ENCODE measurements at places on chromosomes 2 and 18.
A peak's percentile ranks its signal among the peaks of the same experiment; 100 is the strongest.

GRCh38 chr2:16566701-16567100 is 98.9 kb downstream of the CYRIA start:
- no peak for DNase-seq

DNA sequence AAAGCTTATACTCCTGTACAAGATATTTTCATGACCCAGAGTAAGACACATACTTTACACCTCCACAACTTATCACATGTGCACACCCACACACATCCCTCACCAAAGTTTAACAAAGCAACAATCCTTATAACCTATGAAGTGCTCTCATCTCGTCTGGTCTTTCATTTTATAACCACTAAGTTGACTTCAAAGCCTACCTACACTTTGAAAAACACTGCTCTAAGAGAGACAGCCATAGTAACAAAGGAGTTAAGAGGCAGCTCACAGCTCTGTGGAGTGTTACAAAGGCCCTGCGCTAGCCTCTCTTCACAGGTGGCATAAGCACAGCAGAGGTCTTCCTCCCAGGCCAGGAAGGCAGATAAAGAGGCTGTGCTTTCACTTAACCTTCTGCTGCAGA is 69.7 kb upstream of the TMEM200C start:
- no peak for DNase-seq

- DNase-seq: no peak
Observed at GRCh38 chr18:73679941-73680712, 467.5 kb downstream of the FBXO15 start.

DNA sequence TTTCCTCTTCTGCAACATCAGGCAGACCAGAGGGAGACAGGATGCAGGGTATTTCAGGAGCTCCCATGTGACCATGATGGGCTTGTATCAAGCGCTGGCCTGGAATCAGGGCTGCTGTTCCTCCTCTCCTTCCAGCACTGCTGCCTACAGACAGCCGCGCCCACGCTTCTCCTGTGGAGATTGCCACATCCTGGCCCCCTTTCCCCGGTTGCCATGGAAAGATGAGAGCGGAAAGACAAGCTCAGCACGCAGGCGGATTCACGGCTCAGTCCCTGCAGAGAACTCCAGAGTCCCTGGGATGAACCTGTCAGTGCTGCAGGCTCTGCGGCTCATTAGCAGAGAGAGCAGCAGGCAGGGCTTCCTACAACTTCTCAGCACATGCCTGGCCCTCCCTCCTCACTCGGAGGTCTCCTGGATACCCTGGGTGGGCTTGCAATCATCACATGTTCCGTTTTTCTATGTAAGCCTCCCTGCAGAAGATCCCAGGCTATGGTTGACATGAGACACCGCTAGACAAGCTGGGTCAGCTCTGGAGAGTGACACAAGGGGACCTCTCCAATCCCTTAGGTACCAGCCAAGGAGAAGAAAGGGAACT is 497.8 kb upstream of the MYT1L start:
- DNase-seq: peak; percentile 62

DNA sequence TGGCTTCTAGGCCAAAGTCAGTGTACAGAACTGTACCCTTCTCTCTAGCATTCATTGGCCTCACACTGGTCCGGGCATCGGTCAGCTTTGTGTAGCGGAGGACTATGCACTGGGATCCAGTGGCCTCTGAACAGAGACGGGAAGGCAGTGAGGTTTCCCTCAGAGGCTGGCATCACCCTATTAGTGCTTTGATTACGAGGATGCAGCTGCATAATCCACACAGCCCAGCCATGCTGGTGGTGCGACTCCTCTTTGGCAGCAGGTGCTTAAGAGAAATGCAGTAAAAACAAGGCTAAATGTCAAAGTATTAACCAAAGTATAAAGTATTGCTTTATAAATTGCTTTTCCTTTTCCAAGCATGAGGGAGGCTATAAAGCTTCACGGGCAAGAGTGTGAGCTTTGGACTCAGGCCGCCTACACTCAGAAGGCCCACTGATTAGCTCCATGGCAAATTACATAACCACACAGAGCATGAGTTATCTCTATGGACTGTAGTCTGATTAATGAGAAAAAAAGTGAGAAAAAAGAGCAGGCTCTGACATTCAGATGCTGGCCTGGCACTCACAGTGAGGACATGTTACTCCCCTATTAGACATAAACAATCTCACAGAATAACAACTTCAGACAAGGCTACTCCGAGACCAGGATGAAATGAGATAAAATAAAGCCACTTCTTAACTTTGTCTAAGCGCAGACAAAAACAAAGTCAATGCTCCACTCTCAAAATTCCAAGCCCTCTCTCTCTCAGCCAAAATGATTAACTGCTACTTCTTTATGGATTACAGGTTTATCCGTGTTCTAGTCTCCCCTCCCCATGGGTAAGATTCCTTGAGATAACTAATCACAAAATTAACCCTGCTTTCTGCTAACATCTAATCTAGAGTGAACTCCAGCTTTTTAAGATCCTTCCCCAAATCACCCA is 6.4 kb upstream of the CRYGC start:
- DNase-seq: no peak

GRCh38 chr2:207474863-207475485 is 54.8 kb upstream of the CREB1 start:
- no peak for DNase-seq

- DNase-seq: no peak
Observed at GRCh38 chr2:121237980-121238665, 46.9 kb downstream of the TFCP2L1 start.

- no peak for DNase-seq
Observed at GRCh38 chr2:275466-275865, 10.7 kb downstream of the ACP1 start.

- DNase-seq: no peak
Observed at GRCh38 chr18:51193621-51194287, 3.7 kb downstream of the MEX3C start.

- no peak for DNase-seq
Observed at GRCh38 chr2:225310745-225311144, 88.8 kb upstream of the NYAP2 start.

DNA sequence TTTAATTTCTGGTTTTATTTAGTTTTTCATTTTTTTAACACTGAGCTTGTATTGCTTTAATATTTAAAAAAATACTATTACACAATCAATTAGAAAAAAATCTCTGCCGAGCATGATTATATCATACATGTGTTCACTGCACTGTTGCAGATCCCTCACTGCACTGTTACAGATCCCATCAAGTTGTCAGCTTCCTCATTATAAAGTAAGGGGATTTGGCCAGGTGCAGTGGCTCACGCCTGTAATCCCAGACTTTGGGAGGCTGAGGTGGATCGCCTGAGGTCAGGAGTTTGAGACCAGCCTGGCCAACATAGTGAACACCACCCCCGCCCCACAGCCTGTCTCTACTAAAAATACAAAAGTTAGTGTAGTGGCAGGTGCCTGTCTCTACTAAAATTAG is 33.0 kb upstream of the METTL21A start:
- no peak for DNase-seq

DNA sequence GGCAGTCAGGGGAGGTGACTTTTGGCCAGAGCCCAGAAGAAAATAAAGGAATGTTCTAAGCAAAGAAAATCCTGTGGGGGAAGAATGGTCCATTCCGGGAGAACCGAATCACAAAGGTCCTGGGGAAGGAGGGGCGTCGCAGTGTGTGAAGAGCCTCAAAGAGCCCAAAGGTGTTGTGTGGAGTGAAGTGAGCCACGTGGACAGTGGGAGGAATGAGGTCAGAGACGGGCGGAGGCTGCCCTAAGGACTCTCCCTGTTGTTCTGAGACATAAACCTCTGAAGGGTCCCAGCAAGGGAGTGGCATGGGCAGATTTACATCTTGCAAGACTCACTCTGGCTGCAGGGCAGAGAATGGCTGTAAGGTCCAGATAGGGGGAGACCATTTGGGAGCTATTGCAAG is 91.3 kb upstream of the SEC11C start:
- no peak for DNase-seq

DNA sequence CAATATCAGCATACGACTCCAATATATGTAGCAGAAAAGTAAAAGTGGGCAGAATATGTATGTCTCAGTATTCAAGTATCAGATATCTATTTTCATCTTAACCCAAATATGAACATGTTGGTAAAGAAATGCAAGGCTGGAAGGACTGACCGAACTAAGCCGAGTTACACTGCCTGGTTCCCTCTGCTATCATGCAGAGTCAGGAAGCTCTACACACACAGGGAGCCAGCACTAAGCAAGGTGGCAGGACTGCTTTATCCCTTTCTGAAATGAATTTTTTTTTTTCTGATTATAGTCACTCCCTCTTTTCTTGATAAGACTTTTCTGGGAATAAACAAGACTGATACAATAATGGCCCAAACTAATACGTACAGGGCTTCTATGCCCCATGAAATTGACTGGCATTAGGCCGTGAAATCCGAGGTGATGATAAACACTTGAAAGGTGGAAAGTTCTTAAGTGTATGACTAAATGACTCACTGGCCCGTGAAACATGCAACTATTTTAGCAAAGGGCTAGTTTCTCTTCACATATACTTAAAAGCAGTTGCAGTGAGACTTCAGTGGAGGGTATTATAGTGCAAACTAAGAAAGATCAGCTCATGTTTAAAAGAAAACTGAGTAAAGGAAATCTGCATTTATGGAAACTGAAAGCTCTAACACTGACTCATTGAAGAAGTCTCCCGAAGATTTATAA is 14.9 kb downstream of the DPP4 start:
- DNase-seq: no peak

DNA sequence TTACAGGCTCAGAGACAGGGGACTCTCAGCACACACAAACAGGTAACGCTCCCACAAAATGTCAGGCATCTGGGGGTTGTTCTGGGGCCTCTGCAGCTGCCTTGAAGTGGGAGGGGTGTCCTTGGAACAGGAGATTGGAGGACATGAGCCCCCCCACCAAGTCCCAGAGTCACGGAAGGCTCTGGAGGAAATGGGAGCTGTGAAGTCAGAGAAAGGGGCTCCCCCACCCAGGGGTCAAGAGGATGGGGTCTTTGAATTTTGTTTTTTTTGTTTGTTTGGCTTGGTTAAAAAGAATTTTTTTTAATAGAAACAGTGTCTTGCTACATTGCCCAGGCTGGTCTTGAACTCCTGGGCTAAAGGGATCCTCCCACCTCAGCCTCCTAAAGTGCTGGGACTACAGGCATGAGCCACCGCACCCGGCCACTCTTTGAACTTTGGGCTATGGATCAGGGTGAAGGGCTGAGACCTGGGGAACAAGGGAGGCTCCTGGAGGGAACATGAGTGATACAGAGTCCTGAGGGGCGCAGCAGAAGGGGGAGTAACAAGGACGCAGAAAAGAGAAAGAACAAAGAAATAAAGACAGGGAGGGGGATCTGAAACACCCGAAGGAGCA is 46.8 kb downstream of the TNS1 start:
- DNase-seq: no peak

DNA sequence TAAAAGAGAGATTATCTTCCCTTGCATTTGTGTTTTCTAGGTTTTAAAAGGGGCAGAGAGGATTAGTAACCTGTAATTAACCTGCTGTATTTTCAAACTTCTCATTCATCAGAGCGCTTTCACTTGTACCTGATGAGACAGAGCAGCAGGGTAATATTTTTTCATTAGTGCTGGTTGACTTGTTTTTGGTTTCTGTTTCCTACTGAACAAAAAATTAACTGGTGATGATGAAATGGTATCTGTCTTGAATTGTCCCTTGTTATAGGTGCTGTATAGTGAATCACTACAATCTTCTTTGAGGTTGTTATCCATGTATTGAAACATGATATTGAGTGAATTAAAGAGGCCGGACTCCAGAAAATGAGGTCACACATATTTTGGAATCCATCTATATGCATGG is 37.9 kb downstream of the CDH20 start:
- DNase-seq: no peak

DNA sequence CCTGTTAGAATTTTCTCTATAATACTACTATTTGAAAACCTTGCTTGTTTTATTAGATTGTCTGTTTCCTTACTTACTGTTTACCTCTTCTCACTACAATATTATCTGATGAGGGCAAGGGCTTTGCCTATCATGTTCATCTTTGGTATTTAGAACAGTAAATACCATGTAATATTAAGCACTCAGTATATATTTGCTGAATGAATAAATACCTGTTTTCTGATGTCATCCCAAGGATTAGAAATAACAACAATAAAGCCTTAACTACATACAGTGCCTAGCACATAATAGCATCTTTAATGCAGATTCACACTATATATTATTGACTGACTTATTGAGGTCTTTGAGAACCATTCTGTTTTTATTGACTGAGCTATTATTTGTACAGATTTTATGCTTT is 142.1 kb downstream of the TMEM247 start:
- DNase-seq: no peak

- no peak for DNase-seq
Observed at GRCh38 chr2:237268004-237268708, 145.8 kb downstream of the COL6A3 start.

- no peak for DNase-seq
Observed at GRCh38 chr2:235287375-235287733, 206.5 kb upstream of the AGAP1 start.

DNA sequence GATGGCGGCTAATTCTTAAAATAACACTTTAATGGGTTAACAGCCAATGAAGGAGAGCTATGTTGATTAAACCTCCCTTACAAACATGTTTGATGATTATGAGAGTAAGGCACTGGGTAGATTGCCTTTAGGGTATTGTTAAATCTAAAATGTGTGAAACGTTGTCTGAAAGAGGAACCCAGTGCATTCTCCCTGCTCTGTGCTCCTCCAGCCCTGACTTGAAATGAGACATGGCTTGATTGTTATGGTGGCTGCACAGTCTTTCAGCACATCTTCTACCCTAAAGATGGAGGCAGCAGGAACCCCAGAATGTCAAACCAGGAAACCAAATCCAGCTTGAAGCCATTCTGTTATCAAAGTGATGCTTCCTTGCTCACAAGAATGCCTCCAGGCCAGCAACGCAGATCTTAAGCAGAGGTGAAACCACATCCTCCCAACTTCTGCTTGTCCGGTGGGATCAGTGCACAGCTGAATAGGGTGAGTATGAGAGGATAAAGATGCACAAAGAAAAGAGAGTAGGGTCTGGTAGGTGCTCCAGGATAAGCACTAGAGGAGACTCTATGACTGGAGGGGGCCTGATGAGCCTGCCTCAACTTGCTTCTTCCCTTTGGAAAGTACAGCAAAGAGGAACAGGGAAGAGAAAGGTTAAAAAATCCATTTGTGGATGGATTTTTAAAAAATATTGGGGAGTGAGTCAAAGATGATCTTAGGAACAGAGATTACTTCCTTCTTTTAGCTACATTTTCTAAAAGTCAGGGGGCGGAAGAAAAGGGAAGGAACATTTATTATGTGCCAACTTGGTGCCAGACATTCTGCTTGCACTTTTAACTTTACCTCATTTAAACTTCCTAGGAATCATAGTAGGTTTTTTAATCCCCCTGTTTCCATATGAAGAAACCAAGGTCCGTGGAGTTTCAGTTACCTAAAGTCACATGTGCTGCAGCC is 523.0 kb downstream of the TXNL1 start:
- DNase-seq: no peak

DNA sequence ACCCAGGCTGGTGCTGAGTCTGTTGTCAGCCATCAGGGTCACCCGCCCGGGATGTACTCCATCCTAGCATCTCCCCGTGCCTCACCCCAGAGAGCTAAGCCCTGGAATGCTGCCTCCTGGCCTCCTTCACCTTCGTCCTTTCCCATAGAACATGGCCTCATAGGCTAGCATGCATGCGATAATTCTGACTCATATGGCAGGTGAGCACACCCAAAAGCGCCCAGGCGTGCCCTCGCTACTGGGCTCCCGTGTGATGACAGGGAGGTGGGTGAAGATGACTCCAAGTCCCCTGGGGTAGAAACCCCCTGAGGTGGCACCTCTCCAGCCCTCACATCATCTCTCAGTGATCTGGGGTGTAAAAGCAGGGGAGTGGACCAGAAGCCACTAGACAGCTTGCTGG is 7.3 kb downstream of the SPR start:
- DNase-seq: no peak

GRCh38 chr2:74566754-74567085 is 12.2 kb downstream of the DOK1 start:
- peak; percentile 22 for DNase-seq

Measured in coronary artery (tissue), 2 donors.